ENCODE measurements at places on chromosomes 4 and X. TPM values are rescaled to one million over a fixed set of nuclear protein-coding genes. Genes with fewer than 3 reads are reported as not detected.

The VEGFD gene
- 3.2 TPM for total RNA-seq

The GUCY1A1 gene
- 20.0 TPM for total RNA-seq

The CFP gene
- 2.4 TPM for total RNA-seq

The NDNF gene
- total RNA-seq: 45.2 TPM

The PLS3 gene
- total RNA-seq: 88.2 TPM

The SH3RF1 gene
- 46.0 TPM for total RNA-seq

GRCh38 chr4:9825049-9825448 lies 43.6 kb downstream of the DRD5 start:
- no peak for DNase-seq

DNA sequence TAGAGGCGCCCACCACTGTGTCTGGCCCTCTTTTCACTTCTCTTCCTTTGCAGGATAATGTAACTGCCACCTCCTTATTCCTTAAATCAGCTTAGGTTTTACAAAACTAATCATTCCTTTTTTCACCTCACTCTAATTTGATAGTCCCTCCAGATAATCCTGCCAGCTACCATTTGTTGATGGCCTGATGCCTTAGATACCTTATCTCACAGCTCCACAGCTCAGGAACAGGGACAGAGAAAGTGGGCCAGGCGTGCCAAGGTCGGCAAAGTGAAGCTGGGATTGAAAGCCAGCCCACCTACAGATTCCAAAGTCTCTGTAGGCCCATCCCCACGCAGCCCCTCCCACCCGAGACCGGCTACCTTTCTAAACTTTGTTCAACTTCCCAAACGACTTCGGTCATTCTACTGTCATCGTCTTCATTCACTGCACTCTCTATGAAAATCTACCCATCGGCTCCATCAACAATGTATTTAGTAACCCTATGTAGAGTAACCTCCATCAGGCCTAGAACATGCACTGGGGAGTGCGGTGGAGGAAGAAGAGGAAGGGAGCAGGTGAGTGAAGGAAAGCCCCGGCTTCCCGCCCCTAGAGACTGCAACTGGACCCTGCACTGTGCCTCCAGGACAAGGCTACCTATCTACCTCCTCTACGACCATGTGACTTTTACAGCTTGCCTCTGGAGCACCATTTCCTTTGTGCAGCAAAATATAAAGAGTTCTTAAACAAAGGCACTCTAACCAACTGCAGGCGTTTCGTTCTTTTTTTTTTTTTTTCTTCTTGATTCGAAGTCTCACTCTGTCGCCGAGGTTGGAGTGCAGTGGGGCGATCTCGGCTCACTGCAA lies 1.5 kb downstream of the CASP6 start:
- no peak for DNase-seq

- no peak for DNase-seq
Measured at GRCh38 chrX:143661286-143661685, 25.4 kb upstream of the SLITRK4 start.

DNA sequence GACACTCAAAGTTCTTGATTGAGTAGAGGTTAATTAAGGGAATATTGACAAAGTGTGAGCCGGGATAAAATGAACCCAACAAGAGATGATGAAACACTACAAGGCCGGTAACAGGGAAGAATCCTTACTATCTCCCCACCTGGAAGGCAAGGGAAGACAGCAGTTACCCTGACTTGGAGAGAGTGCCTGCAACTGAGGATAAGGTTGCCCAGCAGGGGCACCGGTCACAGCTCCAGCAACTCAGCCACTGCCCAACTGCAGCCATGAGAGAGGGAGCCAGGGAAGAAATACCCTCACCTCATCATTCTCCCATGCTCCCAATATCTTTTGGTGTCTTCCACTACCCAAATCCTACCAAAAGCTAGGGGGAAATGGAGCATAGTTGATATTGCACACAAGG lies 212.7 kb downstream of the KCTD8 start:
- no peak for DNase-seq

- DNase-seq: no peak
Measured at GRCh38 chr4:5804656-5805055, 88.2 kb downstream of the CRMP1 start.

GRCh38 chrX:31271615-31272471 lies 200.0 kb upstream of the FTHL17 start:
- no peak for DNase-seq

DNA sequence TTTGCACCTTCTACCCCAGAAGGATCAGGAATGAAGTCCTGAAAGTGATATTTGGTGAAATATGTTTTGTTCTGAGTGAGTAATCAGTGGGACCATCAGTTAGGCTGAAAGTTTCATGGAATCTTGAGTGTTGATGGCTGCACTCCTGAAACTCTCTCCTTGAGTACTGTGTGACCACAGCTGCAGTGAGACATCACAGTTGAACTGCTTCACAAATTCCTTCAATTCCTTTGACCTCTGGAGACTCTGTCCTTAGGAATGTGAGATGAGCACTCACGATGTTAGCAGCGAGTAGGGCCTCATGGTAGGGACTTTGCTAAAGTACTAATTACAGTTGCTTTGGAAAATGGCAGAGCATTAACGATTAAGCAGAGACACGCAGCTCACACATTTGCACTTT lies 142.9 kb upstream of the SLC4A4 start:
- no peak for DNase-seq

- DNase-seq: no peak
Measured at GRCh38 chrX:138791551-138791950, 80.0 kb upstream of the FGF13 start.

DNA sequence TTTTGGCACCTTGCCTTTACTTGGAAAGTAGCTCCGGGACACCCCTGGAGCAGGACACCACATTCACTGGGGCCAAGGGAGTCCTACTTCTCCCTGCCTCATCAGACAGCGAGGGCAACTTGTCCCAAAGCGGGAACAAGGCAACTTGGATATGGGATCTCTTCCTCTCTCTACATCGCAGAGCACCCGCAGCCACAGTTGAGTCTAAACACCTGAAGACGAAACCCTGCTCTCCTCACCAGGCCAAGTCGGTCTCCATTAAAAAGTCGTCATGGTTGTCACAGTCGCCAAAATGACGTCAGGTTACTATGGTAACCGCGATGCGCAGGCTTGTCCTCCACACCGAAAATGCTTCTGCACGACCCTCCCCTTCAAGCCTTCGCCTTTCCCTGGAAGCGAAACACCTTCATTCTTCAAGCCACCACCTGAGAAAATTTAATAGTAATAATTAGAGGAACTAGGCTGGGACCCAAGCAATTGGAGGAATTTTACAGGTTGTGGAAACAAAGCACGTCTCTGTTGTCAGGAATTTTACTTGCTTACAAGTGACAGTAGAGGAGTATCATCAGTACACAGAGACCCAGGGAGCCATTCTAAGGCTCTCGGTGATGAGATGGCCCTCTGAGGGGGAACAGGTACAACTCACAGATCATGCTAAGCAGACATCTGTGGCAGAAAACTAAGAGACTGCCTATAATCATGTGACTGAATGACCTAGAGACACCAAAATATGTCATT lies 30.5 kb upstream of the TCEAL4 start:
- DNase-seq: peak; percentile 64

DNA sequence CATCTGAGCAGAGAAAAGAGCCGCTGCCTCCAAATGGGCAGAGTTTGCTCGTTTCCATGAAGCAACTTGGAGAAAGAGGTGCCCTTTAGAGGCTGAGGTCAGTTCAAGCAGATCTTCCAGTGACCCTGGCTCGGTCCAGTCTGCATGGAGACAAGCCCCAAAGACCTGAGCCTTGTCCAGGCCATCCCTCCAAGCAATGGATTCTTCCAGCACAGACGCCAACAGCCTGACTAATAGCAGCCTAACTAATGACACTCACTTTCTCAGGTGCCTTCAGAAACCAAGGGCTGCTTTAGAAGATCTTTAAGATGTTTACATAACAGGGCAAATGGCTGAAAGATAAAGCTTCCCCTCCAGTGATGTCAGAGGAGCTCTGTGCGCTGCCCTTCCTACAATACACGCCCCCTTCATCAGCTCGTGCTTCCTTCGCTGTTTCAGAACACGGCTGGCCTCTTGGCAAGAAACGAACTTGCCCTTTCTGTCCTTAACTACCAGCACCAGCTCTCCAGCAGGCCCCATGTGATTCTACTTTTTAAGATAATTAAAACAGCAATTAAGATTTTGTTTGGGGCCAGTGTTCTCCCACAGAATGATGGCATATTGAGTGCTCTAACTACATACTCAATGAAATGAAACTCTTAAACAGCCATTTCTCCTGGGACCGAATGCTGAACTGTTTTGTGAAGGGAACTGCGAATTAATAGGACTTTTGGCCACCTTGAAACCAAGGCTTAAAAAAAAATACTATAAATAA lies 119.0 kb downstream of the GPR143 start:
- no peak for DNase-seq

Data from mucosa of gallbladder (tissue), 1 donor.